ENCODE measurements at places on chromosomes 3 and 15. TPM values are rescaled to one million over a fixed set of nuclear protein-coding genes. Genes with fewer than 3 reads are reported as not detected.

Gene PARP6
- 9.3 TPM for total RNA-seq

DNA sequence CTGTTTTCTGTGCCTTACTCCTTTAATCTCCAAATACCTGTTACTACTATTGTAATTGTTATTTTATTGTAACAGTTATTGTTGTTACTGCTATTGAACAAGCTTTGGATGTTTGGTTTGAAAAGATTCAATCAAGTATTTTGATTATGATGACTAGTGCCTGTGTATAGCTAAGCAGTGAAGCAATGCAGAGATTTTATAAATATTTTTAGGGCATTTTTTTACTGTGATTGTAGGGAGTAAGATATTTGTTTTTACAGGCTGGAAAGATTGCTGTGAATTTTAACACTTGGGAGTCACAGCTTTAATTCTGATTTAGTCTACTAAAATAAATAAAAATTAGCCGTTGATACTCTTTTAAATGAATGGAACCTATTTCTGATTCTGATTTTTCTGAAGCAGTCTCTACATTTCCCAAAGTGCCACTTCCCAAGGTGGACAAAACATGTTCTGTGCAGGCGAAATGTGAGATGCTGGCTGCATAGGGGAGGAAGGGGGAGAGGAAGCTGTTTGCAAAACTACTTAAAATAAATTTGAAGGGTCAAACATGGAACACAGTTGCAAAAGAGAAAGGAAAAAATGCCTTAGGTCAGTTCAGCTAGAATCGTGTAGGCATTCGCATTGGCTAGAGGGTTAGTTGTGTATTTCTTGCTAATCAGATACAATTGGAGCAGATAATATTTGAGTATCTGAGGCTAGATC lies 25.7 kb downstream of the EEFSEC start:
- DNase-seq: no peak

GRCh38 chr15:31300981-31301672 lies 25.5 kb upstream of the KLF13 start:
- no peak for DNase-seq

DNA sequence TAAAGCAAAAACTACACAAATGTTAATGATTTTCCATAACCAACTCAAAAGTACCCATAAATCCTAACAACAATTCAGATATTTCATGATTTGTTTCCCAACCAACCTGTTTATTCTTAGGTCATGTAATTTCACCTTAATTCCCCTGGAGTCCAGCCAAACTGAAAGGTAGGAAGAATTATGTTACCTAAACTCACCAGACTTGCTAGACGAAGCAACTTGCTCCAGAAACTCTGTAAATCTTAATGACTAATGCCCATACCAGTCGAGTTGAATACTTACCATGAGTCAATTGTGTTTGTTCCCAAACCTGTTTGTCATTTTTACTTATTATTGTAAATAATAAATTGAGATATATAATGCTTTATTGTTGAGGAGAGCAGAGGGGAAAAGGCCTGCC lies 1030.0 kb downstream of the TBL1XR1 start:
- DNase-seq: no peak

- no peak for DNase-seq
Measured at GRCh38 chr15:27210176-27210575, 239.2 kb downstream of the GABRG3 start.

- DNase-seq: no peak
Measured at GRCh38 chr3:10949197-10949596, 43.4 kb upstream of the SLC6A1 start.

Gene CASR
- total RNA-seq: not detected

Gene TCAIM
- total RNA-seq: 23.1 TPM

DNA sequence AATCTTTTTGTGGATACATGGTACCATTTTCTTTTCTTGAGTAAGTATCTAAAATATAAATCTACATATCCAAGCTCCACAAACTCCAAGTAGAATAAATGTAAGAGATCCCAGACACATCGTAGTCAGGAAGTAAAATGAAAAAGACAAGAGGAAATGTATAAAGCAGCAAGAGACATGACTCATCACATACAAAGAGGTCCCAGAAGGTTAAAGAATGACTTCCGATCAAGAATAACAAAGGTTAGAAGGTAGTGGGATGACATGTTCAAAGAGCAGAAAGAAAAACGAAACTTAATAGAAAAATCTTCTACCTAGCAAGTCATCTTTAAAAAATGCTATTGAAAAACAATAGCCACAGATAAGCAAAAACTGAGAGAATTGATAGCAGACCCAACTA lies 705.8 kb downstream of the NR2F2 start:
- DNase-seq: no peak

DNA sequence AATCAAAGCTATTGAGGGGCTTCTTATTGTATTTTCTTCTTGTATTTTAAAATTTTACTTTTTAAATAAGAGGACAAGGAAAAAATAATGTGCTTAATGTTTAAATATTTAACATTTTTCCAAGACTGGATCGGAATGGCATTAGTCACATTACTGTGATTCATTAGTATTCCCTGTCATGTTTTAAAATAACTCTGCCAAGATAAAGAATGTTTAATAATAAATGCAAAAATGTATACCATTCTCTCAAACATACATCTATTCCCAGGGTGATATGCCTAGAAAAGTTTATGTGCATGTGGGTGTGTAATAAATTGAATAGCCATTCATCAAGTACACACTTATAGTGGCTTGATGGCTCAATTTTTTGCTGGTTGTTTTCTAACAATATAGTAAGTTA lies 936.1 kb downstream of the PLOD2 start:
- no peak for DNase-seq

Gene SPTBN5
- total RNA-seq: 12.0 TPM

- DNase-seq: no peak
Measured at GRCh38 chr3:136122006-136122405, 74.1 kb downstream of the MSL2 start.

- DNase-seq: no peak
Measured at GRCh38 chr3:62467966-62468722, 94.8 kb upstream of the FEZF2 start.

DNA sequence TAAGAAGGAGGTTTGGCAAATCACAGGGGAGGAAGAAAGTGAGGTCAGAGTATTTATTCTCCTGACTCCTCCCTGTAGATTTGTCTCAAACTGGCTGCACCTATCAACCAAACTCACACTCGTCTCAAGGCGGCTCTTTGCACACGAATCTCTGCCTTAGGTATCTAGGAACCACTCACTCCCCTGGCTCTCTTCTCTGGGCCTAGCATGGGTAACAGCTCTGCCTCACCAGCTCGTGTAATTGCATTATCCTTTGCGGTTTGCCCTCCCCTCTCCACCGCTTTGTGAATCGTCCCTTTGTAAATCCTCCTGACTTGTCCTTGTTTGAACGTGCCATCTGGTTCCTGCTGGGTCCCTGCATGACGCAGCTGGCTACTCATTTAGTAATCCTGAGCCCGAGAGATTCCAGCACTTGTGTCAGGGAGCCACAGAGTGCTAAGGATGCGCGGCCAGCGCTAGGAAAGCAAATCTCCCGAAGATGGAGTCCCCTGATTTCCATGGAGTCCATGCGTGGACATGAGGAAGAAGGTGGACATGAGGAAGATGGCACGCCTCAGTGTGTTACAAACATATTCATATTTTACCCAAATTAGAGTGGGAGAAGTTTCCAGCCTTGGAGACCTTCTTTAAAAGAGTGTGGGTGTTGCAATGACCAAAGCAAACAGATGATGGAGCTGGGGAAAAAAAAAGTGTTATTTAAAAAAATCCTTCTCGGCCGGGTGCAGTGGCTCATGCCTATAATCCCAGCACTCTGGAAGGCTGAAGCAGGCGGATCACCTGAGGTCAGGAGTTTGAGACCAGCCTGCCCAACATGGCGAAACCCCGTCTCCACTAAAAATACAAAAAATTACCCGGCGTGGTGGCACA lies 26.7 kb downstream of the NRROS start:
- no peak for DNase-seq

- no peak for DNase-seq
Measured at GRCh38 chr15:61017627-61018026, 211.5 kb downstream of the RORA start.

Gene AMIGO3
- total RNA-seq: not detected

DNA sequence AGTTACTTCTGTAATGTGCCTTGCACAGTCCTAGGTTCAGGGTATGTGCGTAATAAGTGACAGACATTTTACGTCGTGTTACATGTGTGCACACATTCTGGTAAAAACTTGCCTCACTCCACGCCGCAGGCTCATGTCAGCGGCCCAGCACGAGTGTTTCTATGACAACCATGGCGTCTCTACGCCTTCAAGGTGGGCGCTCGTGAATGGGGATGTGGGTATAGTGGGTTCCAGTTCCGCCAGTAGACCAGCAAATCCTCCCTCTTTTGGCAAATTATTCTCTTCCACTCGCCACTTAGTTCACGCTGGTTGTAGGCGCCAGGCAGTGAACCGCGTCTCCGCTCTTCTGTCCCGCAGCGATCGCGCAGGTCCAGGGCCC lies 40.3 kb downstream of the CHST14 start:
- DNase-seq: no peak

GRCh38 chr3:13274125-13274524 lies 146.0 kb downstream of the NUP210 start:
- DNase-seq: no peak

Measured in pulmonary artery endothelial cell (primary cell).